ENCODE measurements at places on chromosomes 5 and 9.

DNA sequence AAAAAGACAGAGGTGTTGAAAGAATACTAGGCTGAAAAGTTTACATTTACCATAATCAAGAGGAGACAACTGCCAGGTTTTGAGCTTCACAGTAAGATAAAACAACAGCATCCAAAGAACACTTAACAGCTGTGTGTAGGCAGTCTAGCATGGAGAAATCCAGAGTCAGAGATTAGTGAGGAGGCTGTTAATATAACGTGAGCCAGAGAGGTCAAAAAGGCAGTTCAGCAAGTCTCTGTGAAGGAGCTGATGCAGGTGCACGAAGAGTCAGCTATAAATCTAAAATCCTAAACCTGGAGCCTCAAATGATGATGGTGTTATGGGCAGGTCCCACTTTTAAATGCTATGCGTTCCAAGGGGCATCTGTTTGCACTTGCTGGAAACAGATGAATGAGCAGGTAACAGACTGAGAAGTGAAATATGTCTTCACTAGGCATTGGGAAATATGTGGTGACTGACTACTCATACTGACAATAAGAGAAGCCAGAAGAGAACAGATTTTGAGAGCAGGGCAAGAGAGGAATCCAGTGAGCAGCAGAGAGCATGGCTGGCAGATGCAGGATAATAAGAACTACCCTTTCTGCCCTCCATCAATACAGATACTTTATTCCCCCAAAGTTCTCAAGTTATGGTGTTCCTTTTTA, 8.7 kb downstream of the APTX start:
- DNase-seq = no peak

GRCh38 chr5:19322716-19323485, 665.1 kb downstream of the CDH18 start:
- DNase-seq = peak; percentile 0

DNA sequence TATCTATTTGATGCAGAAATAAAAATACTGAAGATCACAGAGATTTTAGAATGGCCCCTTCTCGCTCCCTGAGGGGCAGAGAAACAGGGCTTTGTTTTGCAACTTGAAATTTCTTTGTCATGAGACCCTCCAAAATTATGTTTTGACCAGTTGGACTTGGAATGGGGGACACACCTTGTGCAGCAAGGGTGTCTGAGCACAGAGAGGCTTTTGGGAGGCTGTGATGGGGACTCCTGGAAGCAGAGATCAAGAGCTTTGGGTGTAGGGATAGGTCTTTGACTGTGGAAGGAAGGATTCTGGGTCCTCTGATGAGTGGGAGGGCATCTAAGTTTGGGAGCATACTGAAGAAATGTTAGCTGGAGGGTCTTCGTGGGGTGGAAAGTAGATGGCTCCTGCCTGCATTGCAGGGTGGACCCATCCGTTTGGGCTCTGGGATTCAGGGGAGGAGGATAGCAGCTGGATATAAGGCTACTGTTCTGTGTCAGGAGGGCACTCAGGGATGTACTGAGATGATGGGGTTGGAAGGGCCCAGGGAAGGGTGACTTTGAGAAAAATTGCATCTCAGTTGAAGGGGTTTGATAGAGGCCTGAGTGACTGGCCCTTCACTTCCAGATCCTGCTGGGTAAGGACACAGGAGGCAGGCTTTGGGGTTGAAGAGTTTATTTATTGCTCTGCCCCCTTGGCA, 1.8 kb upstream of the MYORG start:
- no peak for DNase-seq

GRCh38 chr9:113636165-113636564, 172.6 kb downstream of the RGS3 start:
- no peak for DNase-seq

DNA sequence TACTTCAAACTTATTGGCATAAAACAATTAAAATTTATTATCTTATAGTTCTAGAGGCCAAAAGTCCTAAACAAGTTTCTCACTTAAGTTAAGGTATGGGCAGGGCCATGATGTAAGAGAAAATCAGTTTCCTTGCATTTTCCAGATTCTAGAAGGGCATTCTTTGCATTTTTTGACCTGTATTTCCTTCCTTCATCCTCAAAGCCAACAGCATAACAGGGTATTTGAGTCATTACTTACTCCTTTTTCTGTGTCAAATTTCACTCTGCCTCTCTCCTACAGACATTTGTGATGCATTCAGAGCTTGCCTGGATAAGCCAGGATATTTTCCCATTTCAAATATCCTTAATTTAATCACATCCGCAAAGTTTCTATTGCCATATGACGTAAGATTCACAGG, 1499.0 kb downstream of the EFNA5 start:
- DNase-seq = peak; percentile 25

- DNase-seq = no peak
Measured at GRCh38 chr5:139788294-139788910, 7.2 kb upstream of the PSD2 start.

All from fibroblast of skin of scalp (primary cell).